ENCODE measurements at places on chromosomes 4 and X. TPM values are rescaled to one million over a fixed set of nuclear protein-coding genes. Genes with fewer than 3 reads are reported as not detected.

DNA sequence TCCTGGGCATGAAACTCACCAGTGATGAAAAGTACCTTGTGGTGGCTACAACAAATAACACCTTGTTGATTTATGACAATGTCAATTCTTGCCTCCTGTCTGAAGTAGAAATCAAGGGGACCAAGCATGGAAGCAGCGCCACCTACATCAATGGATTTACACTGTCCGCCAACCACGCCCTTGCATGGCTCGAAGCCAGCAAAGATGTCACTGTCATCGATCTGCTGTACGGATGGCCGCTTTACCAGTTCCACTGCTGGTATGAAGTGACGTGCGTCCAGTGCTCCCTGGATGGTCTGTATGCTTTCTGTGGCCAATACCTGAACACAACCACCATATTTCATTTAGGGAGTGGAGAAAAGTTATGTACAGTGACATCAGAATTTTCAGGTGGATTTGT lies 200.5 kb downstream of the NWD2 start:
- DNase-seq, result no peak

DNA sequence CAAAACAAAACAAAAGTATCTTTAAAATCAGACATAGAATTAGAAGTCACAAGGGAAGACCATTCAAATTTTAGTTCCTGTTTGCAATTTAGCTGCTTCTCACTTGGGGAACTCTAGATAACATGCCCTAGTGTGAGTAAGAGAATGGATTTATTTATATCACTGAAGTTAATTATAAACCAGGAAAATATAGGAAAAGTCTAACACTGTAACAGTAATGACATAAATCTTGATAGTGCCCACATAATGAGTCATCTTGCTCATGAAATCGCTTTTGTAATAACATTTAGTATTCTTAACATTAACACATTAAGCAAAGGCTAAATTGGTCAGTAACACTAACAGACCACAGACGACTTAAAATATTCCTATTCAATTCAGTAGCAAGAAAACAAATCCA lies 710.7 kb downstream of the STPG2 start:
- no peak for DNase-seq

DNA sequence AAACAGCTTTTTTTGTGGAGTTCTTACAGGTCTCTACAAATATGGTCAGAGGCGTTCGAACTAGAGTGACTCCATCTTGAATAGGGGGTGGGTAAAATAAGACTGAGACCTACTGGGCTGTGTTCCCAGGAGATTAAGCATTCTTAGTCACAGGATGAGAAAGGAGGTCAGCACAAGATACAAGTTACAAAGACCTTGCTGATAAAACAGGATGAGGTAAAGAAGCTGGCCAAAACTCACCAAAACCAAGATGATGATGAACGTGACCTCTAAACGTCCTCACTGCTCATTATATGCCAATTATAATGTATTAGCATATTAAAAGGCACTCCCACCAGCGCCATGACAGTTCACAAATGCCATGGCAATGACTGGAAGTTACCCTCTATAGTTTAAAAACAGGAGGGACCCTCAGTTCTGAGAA lies 42.8 kb upstream of the SPP1 start:
- no peak for DNase-seq

Gene SPIN2A
- total RNA-seq, result 0.81 TPM

DNA sequence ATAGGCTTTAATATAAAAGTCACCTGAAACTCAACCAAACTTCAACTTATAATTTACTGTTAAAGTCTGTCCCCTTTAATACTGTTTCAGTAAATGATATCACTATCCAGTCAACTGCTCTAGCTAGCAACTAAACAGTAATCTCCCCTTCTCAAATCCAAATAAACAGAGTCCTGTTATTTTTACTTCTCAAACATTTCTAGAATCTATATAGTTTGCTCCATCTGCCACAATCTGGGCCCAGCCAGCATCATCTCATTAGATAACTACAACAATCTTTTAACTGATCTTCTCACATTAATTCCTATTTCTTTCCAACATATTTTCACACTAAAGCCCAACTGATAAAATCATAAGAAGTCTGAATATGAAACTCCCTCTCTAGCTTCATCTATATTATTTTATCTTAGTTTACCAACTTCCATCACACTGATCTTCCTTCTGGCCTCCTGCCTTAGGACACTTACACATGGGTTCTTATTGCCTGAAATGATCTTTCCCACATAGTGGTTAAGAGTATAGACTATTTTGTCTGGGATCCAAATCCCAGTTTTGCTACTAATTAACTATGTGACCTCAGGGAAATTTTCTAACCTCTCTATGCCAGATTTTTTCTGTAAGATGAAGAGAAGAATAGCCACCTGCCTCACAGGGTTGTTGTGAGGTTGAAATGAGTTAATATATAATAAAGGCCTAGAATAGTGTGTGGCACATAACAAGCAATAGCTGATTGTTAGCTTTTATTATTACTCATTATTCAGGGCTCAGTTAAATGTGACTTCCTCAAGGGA lies 18.6 kb downstream of the TBCK start:
- no peak for DNase-seq

DNA sequence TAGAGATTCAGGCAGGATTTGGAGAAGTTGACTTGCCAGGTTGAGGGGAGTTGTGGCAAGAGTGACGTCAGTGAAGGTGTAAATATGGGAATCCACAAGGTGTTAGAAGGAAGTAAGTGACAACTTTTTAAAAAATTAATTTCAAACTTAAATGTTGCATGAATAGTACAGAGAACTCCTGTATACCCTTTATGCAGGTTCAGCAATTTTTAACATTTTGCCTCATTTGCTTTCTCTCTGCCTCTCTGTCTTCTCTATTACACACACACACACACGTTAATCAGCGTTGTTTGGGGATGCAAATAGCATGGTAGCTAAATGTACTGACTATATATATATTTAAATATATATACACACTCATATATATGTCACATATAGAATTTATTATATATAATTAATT lies 273.7 kb downstream of the SMARCA1 start:
- DNase-seq, result no peak

DNA sequence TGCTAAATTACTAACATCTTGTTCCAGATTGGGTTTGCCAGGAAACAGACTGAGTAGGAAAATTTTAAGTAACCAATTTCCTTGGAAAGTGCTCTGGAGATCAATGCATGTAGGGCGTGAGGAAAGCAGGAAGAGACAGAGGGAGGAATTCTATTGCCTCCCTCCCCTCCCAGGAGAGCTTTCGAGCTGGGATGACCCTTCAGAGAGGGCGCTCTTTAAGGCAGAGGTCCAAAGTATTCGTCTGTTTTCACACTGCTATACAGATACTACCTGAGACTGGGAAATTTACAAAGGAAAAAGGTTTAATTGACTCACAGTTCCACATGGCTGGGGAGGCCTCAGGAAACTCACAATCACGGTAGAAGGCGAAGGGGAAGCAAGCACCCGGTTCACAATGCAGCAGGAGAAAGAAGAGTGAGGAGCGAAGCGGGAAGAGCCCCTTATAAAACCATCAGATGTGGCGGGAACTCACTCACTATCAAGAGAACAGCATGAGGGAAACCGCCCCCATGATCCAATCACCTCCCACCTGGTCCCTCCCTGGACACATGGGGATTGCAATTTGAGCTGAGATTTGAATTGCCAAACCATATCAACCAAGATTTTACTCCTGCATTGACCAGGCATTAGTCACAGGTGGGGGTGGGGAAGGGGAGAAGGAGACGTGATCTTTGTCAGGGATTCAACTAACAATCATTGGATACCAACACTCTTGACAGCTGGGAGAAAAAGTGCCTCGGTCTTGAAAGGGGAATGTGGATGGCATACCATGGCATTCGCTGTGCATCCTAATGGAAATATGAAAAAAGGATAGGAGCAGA lies 63.8 kb downstream of the SLITRK2 start:
- DNase-seq, result no peak

Gene GAGE12F
- total RNA-seq, result not detected

DNA sequence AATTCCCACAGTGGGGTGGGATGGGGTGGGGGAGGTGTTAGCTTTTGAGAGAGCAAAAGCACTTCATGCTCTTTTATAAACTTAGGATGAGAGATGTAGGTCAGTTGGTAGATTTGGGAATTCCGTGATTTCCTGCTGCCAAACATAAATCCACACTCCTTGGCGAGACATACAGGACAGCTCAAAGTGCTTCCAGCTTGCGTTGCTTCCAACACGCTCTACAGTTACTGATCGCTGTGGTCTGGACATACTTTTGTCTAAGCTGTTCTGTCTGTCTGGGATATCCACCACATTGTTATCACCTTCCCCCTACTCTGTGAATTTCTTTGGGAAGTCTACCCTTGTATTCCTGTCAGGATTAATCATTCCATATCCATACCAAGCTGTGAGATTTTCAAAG lies 117.5 kb downstream of the RAPGEF2 start:
- no peak for DNase-seq

- DNase-seq, result no peak
Observed at GRCh38 chr4:179586460-179586859, 2144.2 kb upstream of the AGA start.

DNA sequence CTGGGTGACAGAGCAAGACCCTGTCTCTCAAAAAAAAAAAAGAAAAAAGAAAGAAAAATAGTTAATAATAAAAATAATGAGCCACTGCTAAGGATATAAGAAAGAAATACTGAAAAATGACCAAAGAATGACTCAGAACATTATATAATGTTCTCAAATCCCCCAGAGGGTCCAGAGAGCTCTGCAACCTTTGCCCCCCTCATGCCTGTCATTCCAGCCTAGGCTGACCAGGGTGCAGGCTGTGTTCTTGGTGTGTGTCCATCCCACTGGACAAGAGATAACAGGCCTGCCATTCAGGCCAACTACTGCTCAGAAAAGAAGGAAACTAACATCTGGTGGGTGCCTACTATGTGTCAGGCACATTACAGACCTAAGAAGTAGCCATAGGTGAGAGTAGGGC lies 72.7 kb upstream of the EDNRA start:
- no peak for DNase-seq

Gene DUSP21
- not detected for total RNA-seq

Gene BTK
- 1.7 TPM for total RNA-seq

Gene SRPX2
- 4.5 TPM for total RNA-seq

- DNase-seq, result no peak
Observed at GRCh38 chrX:13938829-13939530, 90.7 kb downstream of the GEMIN8 start.

- no peak for DNase-seq
Observed at GRCh38 chr4:113540859-113541258, 220.7 kb downstream of the CAMK2D start.

- no peak for DNase-seq
Observed at GRCh38 chr4:180314972-180315371, 1928.2 kb upstream of the TENM3 start.

- DNase-seq, result no peak
Observed at GRCh38 chr4:114132830-114133229, 153.4 kb upstream of the ARSJ start.
